ENCODE measurements at places on chromosomes 7 and 10. TPM values are rescaled to one million over a fixed set of nuclear protein-coding genes. Genes with fewer than 3 reads are reported as not detected.

GRCh38 chr10:24556750-24557742, 166.6 kb downstream of the ARHGAP21 start:
- H3K27me3 ChIP-seq, result no peaks in the 10 kb centered on the region
- H3K36me3 ChIP-seq, result no peaks in the 10 kb centered on the region
- DNase-seq, result peak; percentile 28

GRCh38 chr7:40192036-40192435, 57.2 kb downstream of the SUGCT start:
- H3K4me3 ChIP-seq, result no peak overlapping the region
- no peaks in the 10 kb centered on the region for H3K4me1 ChIP-seq
- H3K27ac ChIP-seq, result no peak overlapping the region

- no peaks in the 10 kb centered on the region for H3K36me3 ChIP-seq
- no peak overlapping the region for H3K4me3 ChIP-seq
- H3K27ac ChIP-seq, result no peak overlapping the region
- H3K27me3 ChIP-seq, result no peaks in the 10 kb centered on the region
- H3K4me1 ChIP-seq, result no peaks in the 10 kb centered on the region
These were observed 15.0 kb upstream of the COMMD3 start for GRCh38 chr10:22301193-22301592.

DNA sequence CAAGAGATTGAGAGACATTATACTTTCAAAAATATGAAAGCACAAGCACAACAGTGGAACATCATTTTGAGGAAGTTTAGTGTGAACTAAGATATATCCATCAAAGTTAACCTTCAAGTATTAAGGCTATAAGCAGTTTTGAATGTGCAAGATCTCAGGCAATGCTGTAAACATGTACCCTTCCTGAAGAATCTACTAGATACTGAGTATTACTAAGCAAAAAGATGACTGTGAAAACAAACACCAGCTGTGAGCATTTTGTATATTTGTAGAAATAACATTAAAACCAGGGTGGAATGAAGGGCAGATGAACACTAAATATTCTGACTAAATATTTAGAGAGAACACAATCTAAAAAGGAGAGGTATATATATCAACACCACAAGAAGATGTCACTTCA, 41.3 kb upstream of the ADRA2A start:
- no peaks in the 10 kb centered on the region for H3K4me1 ChIP-seq
- no peak overlapping the region for H3K4me3 ChIP-seq
- no peak for DNase-seq
- no peaks in the 10 kb centered on the region for H3K36me3 ChIP-seq

DNA sequence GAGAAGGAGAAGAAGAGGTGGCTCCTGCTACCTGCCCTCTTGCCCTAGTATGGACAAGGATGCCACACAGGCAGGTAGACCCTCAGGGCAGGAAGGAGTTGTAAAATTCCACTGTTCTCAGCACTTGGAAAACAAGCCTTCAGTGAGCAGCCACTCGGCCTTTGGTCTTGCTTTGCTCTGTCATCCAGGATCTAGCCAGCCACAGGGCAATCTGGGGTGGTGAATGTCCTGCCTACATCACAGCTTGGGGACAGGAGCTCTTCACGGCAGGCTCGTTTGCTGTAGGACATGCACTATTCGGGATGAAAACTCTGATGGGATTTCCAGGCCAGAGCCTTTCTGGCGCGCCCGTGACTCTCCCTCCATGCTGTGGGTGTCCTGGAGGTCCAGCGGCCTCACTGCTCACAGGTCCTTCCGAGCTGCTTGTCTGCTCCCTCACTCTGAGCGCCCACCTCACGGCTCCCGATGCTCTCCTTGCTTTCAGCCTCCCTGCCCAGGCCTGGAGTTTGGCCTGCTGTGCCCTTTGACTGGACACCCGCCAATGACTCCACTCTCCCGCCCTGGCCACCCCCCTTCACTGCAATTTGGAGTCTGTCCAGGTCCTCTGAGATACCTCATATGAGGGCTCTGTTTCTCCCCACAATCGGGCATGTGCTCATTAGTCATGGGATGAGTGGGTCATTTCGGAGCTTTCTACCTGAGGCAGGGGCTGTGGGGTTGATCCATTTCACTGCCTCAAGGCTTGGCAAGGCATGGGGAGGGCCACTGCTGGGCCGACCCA, 227.2 kb upstream of the GRB10 start:
- no peak overlapping the region for H3K4me3 ChIP-seq
- H3K36me3 ChIP-seq, result no peaks in the 10 kb centered on the region
- no peak overlapping the region for H3K27ac ChIP-seq
- DNase-seq, result no peak
- no peaks in the 10 kb centered on the region for H3K27me3 ChIP-seq
- no peaks in the 10 kb centered on the region for H3K4me1 ChIP-seq

DNA sequence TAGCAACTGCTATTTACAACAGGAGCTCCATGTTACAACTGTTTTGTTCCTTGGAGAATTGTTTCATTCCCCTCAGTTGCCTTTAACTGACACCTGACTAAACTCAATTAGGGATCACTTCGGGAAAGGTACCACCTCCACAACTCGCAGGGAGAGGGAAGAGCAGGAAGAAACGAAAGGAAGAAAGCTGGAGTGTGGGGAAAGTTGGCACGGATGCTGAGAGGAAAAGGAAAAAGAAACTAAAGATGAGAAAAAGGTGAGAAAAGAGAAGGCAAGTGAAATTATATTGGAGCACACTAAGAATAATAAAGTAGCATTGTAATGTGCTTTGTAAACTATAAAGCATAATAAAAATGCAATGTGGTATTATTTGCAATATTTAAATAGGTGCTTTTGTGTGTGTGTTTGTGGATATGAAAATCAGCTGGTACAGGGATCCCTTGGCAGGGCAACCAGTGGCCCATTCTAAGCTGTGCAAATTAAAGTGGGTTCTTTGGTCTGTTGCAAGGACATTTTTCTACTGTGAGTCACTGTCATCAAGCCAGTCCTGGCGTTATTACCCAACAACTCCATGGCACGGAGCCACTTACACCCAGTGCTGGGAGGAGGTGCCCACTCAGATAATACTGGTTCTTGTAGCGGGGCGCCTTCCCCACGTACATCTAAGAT, 45.9 kb downstream of the HIPK2 start:
- H3K4me1 ChIP-seq, result peaks cover 25% of the 10 kb centered on the region
- H3K36me3 ChIP-seq, result no peaks in the 10 kb centered on the region
- no peaks in the 10 kb centered on the region for H3K27me3 ChIP-seq
- H3K27ac ChIP-seq, result peak overlapping the region; percentile 71
- DNase-seq, result peak; percentile 89

- H3K36me3 ChIP-seq, result no peaks in the 10 kb centered on the region
- peak overlapping the region; percentile 2 for H3K27ac ChIP-seq
- H3K4me3 ChIP-seq, result no peak overlapping the region
- H3K4me1 ChIP-seq, result no peaks in the 10 kb centered on the region
These were observed 248.1 kb downstream of the AHR start for GRCh38 chr7:17546592-17546991.

DNA sequence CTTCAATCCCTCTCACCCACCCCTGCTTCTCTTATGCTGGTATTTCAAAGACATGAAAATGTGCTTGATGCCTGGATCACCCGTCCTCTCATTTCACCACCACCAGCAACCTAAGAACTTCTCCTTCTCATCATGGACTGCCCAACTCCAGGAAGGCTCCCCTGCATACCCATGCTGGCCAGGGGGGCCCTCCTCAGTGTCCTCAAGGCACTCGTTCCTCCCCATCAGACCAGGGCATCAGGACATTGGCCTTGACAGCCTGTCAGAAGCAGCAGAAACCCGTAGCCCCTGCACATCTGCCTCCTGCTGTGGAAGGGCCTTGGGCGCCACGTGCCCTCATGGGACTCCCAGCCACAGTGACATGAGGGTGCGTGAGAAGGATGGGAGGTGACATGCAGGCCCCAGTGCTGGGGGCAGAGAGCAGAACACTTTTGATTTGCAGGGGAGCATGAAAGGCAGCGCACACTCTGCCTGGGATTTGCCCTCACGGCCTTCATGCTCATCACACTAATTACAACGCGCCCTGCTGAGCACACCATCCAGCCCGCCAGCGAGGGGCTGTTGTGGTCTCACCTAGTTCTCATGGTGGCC, 1.9 kb upstream of the HSPA12A start:
- no peak overlapping the region for H3K27ac ChIP-seq
- DNase-seq, result no peak
- no peak overlapping the region for H3K4me3 ChIP-seq
- H3K27me3 ChIP-seq, result peaks cover 17% of the 10 kb centered on the region
- peaks cover 14% of the 10 kb centered on the region for H3K4me1 ChIP-seq

- no peaks in the 10 kb centered on the region for H3K27me3 ChIP-seq
- H3K36me3 ChIP-seq, result peaks cover 84% of the 10 kb centered on the region
- DNase-seq, result no peak
- no peak overlapping the region for H3K27ac ChIP-seq
These were observed 16.5 kb downstream of the AP3M1 start for GRCh38 chr10:74133923-74134820.

- peaks cover 17% of the 10 kb centered on the region for H3K4me1 ChIP-seq
- no peak overlapping the region for H3K4me3 ChIP-seq
- H3K27ac ChIP-seq, result peak overlapping the region; percentile 29
- no peak for DNase-seq
- no peaks in the 10 kb centered on the region for H3K36me3 ChIP-seq
These were observed 81.8 kb downstream of the DIP2C start for GRCh38 chr10:607545-608185.

DNA sequence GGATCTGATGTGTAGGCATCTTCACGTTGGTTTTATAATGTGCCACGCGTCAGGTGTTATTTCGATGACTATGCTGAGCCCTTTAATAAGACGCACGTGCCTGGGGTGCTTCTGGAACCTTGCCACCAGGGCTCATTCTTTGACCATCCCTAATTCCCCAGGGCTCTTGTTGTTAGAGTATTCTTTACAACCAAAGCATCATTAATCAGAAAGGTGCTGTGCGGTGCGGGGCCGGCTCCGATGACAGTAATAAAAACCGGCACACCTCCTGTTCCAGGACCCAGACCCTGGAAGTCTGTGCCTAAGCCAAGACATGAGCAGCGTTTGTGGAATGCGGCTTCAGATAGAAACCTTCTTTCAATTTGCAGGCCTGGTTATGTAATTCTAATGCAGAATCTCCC, 58.4 kb downstream of the MGMT start:
- no peak for DNase-seq
- no peak overlapping the region for H3K27ac ChIP-seq
- H3K27me3 ChIP-seq, result no peaks in the 10 kb centered on the region

DNA sequence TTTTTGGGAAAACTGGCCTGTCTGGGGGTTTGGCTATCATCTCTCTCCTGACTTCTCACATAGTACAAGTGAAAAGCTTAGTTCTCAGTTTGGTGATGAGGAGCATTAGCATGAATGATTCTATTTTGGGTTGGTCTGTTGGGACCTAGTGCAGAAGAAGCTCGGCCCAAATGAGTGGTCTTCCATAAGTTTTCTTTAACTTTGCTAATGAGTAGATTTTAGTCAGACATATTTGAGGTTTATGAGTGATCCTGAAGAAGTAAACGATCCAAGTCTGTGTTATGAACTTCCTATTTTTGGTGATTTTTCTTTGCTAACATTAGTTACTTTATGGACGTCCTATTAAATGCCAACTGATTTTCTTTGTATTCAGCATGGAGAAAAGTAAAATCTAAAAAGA, 51.7 kb upstream of the CALD1 start:
- H3K4me1 ChIP-seq, result peaks cover 11% of the 10 kb centered on the region
- peak overlapping the region; percentile 45 for H3K27ac ChIP-seq
- DNase-seq, result no peak
- H3K36me3 ChIP-seq, result no peaks in the 10 kb centered on the region
- H3K4me3 ChIP-seq, result no peak overlapping the region

GRCh38 chr10:84204122-84204521, 9.8 kb downstream of the CDHR1 start:
- no peaks in the 10 kb centered on the region for H3K36me3 ChIP-seq
- no peak overlapping the region for H3K27ac ChIP-seq
- H3K4me3 ChIP-seq, result no peak overlapping the region
- no peaks in the 10 kb centered on the region for H3K27me3 ChIP-seq
- H3K4me1 ChIP-seq, result peaks cover 13% of the 10 kb centered on the region
- no peak for DNase-seq

GRCh38 chr10:6068006-6068405, 5.8 kb upstream of the IL2RA start:
- H3K4me1 ChIP-seq, result no peaks in the 10 kb centered on the region
- H3K27ac ChIP-seq, result no peak overlapping the region
- H3K4me3 ChIP-seq, result no peak overlapping the region
- no peaks in the 10 kb centered on the region for H3K36me3 ChIP-seq
- no peaks in the 10 kb centered on the region for H3K27me3 ChIP-seq

GRCh38 chr7:42010751-42011150, 226.3 kb downstream of the GLI3 start:
- DNase-seq, result no peak
- no peaks in the 10 kb centered on the region for H3K36me3 ChIP-seq
- no peak overlapping the region for H3K4me3 ChIP-seq
- no peaks in the 10 kb centered on the region for H3K4me1 ChIP-seq
- no peak overlapping the region for H3K27ac ChIP-seq

DNA sequence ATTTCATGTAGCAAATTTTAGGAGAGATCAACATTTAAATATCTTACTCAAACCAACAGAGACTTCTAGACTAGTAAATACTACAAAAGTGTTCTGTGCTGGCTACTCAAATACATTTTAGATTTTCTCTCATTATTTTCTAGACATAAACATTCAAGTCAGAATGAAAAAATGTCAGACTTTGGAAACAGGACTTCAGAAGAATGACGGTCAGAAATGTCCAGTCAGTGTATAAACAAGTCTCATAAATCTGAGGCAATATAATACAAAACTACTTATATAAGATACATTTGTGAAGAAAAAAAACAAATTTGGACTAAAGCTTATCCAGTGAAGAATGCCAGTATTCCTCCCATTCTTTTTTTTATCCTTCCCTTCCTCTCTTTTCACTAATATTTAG, 25.9 kb downstream of the RNLS start:
- H3K4me1 ChIP-seq, result no peaks in the 10 kb centered on the region
- no peak for DNase-seq
- H3K36me3 ChIP-seq, result no peaks in the 10 kb centered on the region

- H3K27ac ChIP-seq, result no peak overlapping the region
- no peaks in the 10 kb centered on the region for H3K27me3 ChIP-seq
- DNase-seq, result no peak
- no peak overlapping the region for H3K4me3 ChIP-seq
These were observed 58.9 kb downstream of the COL17A1 start for GRCh38 chr10:104026762-104027161.

DNA sequence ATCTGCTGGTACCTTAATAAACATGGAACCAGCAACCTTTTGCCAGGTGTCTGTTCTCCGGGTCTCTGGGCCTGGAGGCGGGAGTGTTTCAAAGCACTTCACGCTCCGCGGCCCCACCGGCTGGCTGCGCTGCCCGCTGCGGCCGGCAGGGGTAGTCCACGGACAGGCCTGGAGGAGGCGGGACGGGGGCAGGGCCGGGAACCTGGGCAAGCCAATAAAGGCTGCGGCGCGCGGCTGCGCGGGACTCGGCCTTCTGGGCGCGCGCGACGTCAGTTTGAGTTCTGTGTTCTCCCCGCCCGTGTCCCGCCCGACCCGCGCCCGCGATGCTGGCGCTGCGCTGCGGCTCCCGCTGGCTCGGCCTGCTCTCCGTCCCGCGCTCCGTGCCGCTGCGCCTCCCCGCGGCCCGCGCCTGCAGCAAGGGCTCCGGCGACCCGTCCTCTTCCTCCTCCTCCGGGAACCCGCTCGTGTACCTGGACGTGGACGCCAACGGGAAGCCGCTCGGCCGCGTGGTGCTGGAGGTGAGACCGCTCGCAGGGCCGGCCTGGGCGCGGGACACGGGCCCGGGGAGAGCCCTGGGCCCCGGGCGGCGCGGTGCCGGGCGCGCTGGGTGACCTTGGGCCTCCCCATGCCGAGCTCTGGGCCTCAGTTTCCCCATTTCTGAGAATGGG, at the start of gene PPIF:
Gene PPIF (plus strand): TSS at position 244 of the 668 bp plus-strand sequence. CDS start 80 bp downstream, at position 324.
- H3K36me3 ChIP-seq, result peaks cover 24% of the 10 kb centered on the region
- H3K27me3 ChIP-seq, result no peaks in the 10 kb centered on the region
- H3K27ac ChIP-seq, result peak within 1 kb of the TSS; percentile 96
- H3K4me1 ChIP-seq, result peaks cover 23% of the 10 kb centered on the region

AZGP1 gene
- total RNA-seq, result 3.2 TPM

COL28A1 gene
- 4.1 TPM for total RNA-seq

ADAM8 gene
- total RNA-seq, result 21.3 TPM

RSBN1L gene
- total RNA-seq, result 26.2 TPM

AKR1D1 gene
- total RNA-seq, result not detected

TFEC gene
- total RNA-seq, result not detected
